ENCODE measurements at places on chromosomes 6 and 20.

- no peak for DNase-seq
Observed at GRCh38 chr20:750801-751200, 17.5 kb downstream of the SLC52A3 start.

- no peak for DNase-seq
Observed at GRCh38 chr6:451336-451735, 59.8 kb downstream of the IRF4 start.

DNA sequence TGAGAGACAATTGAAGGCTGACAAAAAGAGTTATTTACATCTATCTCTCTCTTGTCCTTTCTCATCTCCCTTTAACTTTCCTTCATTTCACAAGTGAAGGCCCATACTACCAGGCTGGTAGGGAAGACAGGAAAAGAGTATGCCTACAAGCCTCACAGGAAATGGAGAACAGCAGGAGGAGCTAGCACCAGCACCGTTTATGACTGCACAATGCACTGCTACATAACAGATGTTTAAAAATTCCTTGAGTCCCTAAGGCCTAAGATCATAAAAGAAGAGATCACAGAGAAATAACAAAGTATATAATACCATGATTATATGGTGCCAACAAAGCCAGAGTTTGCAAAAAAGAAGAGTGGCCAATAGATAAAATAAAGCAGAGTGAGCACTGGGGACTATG, 194.8 kb downstream of the UNC5CL start:
- no peak for DNase-seq

DNA sequence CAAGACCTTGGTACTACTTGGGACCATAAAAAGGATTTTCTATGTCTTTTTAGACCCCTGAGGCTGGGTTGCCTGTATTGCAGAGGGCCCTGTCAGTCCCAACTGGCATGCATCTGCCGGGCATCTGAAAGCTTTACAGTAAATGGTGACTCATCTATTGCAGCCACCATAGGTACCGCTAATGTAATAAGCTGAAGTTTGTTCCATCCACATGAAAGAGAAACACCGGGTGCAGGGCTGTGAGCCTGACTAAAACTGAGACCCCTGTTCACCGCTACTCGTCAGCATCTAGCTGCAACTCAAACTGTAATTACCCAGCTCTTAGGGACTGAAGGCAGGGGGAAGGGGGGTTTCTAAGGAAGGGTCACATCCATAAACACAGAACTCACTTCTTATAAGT, 49.5 kb downstream of the TRERF1 start:
- DNase-seq, result no peak

- no peak for DNase-seq
Observed at GRCh38 chr20:51495921-51496545, 46.5 kb downstream of the NFATC2 start.

DNA sequence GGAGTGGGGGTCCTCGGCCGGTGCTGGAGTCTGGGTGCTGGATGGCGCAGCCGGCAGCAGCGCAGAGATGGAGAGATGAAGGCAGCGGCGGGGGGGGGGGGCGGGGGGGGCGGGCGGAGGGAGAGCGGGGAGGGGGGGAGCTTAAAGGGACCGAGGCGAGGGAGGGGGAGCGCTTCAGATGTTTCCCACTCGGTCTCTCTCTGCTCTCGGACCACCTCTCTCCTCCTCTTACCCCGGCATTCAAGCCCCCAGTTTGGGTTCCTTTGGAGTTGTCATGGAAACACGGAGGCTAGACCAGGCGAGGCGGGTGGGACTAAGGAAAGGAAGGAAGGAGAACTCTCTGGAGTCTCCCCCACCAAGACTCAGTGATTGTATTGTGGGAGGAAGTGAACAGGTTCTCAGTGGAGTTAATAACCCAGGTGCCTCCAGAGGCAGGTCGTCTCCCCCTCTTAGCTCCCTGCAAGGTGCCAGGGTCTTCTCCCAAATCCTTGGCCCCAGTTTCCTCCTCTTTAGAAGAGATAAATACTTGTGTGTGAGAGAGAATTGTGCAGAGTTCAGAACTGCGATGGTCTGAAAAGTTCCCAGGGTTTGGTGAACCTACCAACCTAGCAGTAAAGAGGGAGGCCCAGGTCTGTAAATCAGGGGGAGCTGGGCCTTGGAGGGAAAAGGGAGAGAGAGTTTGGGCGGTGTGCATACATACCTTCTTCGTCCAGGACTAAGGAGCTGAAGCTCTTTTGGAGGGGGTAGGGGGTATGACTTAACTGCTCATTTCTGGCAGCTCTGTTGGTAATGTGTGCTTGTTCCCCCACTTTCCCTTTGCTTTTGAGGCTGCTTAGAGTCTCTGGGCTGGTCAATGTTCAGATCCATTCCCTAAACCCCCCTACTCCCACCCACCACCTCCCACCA, at the start of gene PRRT1:
TSS of gene PRRT1 (minus strand) at position 77 of the 906 bp plus-strand sequence. CDS start 112 bp downstream, outside the sequence.
- no peak for DNase-seq

- DNase-seq, result no peak
Observed at GRCh38 chr6:81172056-81172740, 580.3 kb downstream of the TENT5A start.

All from NCI-H2081 treated with DMSO at 0.1 percent for 48 hours (cell line).